ENCODE measurements at places on chromosomes 12 and 14. TPM values are rescaled to one million over a fixed set of nuclear protein-coding genes. Genes with fewer than 3 reads are reported as not detected.

DNA sequence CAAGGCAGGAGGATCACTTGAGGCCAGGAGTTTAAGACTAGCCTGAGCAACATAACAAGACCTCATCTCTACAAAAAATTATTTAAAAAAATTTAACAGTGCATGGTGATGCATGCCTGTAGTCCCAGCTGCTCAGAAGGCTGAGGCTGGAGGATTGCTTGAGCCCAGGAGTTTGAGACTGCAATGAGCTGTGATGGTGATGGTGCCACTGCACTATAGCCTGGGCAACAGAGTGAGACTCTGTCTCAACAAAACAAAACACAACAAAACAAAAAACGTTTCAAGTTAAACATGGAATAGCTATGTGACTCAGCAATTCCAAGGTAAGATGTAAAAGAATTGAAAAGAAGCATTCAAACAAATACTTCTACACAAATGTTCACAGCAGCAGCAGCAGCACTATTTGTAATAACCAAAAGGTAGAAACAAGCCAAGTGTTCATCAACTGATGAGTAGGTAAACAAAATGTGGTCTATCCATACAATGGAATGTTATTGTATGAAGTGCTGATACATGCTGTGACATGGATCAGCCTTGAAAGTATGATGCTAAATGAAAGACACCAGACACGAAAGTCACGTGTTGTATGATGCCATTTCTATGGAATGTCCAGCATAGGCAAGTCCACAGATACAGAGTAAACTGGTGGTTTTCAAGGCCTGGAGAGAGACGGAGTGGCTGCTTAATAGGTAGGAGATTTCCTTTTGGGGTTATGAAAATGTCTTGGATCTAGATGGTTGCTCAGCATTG, 31.4 kb downstream of the CFAP251 start:
- DNase-seq, result no peak

Gene OR4E2
- total RNA-seq, result not detected

- no peak for DNase-seq
Measured at GRCh38 chr14:46574221-46574977, 77.2 kb downstream of the RPL10L start.

- no peak for DNase-seq
Measured at GRCh38 chr14:106872611-106873446, 1346.4 kb downstream of the TMEM121 start.

Gene GALNT16
- 0.33 TPM for total RNA-seq
